ENCODE measurements at places on chromosomes 2 and 18. TPM values are rescaled to one million over a fixed set of nuclear protein-coding genes. Genes with fewer than 3 reads are reported as not detected.

Gene METTL4
- 15.5 TPM for total RNA-seq

Gene PARD6G
- 12.8 TPM for total RNA-seq

Gene FKBP1B
- 11.8 TPM for total RNA-seq

Gene LRATD1
- 0.07 TPM for total RNA-seq

Gene TUBA3E
- total RNA-seq = not detected

Gene PRKRA
- 49.8 TPM for total RNA-seq

Gene FAM228A
- total RNA-seq = not detected

Gene SGPP2
- total RNA-seq = 1.6 TPM

Gene PRSS56
- not detected for total RNA-seq

Gene PLA2R1
- total RNA-seq = 0.34 TPM

Gene SP110
- total RNA-seq = 8.5 TPM

Gene MOB4
- 24.4 TPM for total RNA-seq

Gene ATP6V1C2
- 2.0 TPM for total RNA-seq

Gene TUBA4B
- not detected for total RNA-seq

Gene PPP1R1C
- total RNA-seq = 17.8 TPM

Gene SERPINB5
- 19.5 TPM for total RNA-seq

Gene TET3
- 15.4 TPM for total RNA-seq

Gene FBXO11
- 60.2 TPM for total RNA-seq

Gene EFHD1
- total RNA-seq = 0.52 TPM

Gene GRHL1
- total RNA-seq = 8.5 TPM

Gene SNORC
- total RNA-seq = 14.0 TPM

Gene ERBB4
- 0.10 TPM for total RNA-seq

Gene DLX1
- 2.0 TPM for total RNA-seq

Gene FHOD3
- 4.0 TPM for total RNA-seq

Gene FAP
- total RNA-seq = not detected

Gene DLGAP1
- 0.39 TPM for total RNA-seq

Gene CYTIP
- 0.64 TPM for total RNA-seq

Gene HS6ST1
- 35.0 TPM for total RNA-seq

Gene PCARE
- not detected for total RNA-seq

Data from HCT116 (cell line).